ENCODE measurements at places on chromosomes 6 and 20. TPM values are rescaled to one million over a fixed set of nuclear protein-coding genes. Genes with fewer than 3 reads are reported as not detected.

GRCh38 chr6:148760568-148761526 is 14.0 kb downstream of the UST start:
- peak; percentile 56 for DNase-seq

DNA sequence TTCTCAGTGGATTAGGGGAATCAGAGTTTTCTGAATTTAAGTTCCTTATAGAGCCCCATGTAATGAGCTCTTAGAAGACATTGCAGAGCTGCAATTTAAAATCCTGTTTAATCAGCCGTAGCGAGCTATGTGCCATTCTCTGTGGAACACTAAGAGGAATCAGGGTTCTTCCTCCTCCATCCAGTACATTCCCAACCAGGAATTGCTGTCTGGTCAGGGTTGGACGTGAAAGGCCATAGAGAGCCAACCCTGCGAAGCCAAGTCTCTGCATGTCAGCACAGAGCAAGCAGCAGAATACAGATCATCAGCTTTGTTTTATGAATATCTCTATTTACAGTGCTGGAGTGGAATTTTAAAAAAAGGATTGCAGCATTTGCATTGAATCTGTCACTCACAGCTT is 366.0 kb downstream of the LAMA2 start:
- no peak for DNase-seq

COX4I2 gene
- not detected for total RNA-seq

TXLNB gene
- not detected for total RNA-seq

STMND1 gene
- total RNA-seq: not detected

- DNase-seq: peak; percentile 68
Measured at GRCh38 chr6:35096129-35096862, 44.8 kb downstream of the TCP11 start.

GRCh38 chr20:44247586-44248409 is 690 bp downstream of the GDAP1L1 start:
- no peak for DNase-seq

Measured in SJSA1 (cell line).